ENCODE measurements at places on chromosomes 1 and 21.

GRCh38 chr1:27531959-27532685 lies 42.2 kb upstream of the WASF2 start:
- no peak for DNase-seq

- no peak for DNase-seq
These were observed 68.3 kb upstream of the SPAG17 start for GRCh38 chr1:118253053-118253915.

- DNase-seq: peak; percentile 18
These were observed 43.5 kb upstream of the DNAJC6 start for GRCh38 chr1:65265651-65266351.

DNA sequence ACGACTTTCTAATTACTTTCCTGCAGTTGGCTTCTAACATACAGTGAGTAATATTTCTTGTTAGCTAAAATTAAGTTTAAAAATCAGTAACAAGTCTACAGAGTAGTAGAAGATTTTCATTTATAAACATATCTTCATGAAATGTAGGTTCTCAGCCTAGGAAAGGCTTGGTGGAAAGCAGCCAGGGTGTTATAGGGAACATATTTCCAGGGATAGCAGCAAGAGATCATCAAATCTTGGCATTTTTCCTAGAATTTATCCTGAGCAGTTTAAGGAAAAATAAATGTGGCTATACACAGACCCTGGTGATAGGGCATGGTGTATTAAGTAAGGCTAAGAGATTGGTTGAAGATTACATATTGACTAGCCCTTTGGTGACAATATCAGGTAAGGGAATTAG lies 203.5 kb upstream of the NEGR1 start:
- DNase-seq: no peak

- DNase-seq: no peak
These were observed 1.8 kb downstream of the PEF1 start for GRCh38 chr1:31642897-31643296.

DNA sequence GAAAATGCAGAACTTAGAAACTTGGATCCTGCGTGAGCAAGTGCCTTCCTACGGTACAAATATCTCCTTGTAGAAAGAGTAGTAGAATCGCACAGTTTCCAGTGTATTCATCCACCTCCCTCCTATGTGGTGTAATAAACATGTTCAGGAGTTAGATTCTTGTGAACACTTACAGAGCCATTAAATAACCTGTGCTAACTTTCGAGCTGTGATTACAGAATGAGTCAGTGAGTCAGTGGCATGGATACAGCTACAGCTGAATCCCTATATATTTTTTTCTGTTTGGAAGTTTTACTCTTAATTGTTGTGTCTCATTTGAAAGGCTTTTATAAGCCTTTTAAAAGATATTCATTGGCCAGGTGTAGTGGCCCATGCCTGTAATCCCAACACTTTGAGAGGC lies 148.7 kb downstream of the EDEM3 start:
- DNase-seq: no peak

GRCh38 chr1:174258148-174258550 lies 98.8 kb downstream of the RABGAP1L start:
- DNase-seq: peak; percentile 54

DNA sequence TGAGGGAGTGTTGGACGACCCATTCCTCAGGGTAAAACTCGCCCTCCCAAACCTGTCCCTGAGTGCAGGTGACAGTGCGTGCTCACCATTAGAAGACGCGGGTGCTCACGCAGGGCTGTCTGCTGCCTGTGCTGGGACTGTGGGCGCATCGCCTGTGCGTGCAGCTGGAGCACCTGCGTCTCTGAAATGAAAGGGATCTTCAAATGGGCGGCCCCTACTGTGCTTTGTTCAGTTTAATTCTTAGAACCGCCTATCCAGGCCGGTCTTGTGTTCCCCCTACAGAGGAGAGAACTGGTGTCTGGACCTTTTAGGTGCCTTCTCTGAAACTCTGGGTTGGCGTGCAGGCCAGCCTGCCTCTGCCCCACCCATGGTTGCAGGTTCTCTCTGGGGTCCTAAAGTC lies 125.8 kb downstream of the PCBP3 start:
- DNase-seq: no peak

DNA sequence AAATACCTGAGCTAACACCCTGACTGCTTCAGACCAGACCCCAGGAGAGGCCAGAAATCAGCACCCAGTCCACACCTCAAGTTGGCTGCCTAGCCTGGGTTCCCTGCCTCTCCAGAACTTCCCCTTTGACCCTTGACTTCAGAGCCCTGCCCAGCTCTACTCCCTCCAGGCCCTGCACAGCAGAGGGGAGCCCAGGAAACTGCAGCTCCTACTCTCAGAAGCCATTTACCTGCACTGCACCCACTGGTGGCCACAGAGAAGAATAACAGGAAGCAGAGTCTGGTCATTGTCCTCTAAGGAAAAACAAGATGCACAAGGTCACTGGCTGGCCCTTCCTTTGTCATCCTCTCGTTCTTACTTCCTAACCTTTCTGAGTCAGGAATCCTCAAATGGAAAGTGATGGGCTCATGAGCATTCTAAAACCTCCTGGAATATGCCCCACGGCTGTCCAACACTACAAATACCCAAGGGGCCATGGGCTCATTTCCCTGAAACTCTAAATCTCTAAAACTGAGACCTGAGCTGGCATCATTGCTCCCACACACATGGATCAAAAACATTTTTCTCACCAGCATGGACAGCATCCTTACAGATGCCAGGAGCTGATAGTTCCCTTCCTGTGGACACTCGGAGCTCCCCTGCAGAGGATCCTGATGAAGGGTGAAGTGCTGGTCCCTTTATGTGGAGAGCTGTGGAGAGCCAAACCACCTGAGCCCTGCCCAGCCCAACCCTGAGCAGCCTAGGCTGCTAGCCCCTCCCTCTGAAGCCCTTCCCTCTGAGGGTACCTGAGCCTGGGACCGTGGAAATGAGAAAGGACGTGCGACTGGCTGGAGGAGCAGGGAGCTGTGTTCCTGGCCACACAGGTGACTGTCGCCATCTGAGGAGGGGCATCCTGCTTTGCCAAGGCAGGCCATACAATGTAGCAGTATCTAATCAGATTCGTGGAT lies at the start of gene ITLN2:
Gene ITLN2 (minus strand): TSS at position 652 of the 947 bp plus-strand sequence. CDS start 68 bp downstream, at position 584.
- peak; percentile 55 for DNase-seq

DNA sequence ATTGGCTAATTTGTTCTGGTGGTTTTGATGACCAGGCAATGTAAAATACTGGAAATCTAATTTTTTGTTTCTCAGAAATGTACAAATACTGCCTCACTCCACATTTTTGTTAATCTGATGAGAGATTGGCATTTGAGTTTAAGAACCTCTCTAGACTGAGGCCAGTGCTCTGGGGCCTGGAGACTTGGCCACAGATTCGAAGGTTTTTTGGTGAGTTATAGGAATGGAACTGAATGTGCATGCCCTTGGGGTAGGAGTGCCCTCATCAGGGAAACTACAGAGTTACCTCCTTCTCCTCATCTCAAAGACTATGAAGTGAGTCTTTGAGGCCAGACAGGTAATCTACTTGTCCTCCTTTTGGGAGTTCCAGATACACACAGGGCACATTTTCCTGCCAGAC lies 347.9 kb downstream of the LTN1 start:
- no peak for DNase-seq

GRCh38 chr1:231093156-231093922 lies 53.3 kb upstream of the FAM89A start:
- no peak for DNase-seq

GRCh38 chr21:34690041-34690792 lies 21.4 kb downstream of the CLIC6 start:
- no peak for DNase-seq

- no peak for DNase-seq
These were observed 16.1 kb upstream of the FMOD start for GRCh38 chr1:203367057-203367456.

DNA sequence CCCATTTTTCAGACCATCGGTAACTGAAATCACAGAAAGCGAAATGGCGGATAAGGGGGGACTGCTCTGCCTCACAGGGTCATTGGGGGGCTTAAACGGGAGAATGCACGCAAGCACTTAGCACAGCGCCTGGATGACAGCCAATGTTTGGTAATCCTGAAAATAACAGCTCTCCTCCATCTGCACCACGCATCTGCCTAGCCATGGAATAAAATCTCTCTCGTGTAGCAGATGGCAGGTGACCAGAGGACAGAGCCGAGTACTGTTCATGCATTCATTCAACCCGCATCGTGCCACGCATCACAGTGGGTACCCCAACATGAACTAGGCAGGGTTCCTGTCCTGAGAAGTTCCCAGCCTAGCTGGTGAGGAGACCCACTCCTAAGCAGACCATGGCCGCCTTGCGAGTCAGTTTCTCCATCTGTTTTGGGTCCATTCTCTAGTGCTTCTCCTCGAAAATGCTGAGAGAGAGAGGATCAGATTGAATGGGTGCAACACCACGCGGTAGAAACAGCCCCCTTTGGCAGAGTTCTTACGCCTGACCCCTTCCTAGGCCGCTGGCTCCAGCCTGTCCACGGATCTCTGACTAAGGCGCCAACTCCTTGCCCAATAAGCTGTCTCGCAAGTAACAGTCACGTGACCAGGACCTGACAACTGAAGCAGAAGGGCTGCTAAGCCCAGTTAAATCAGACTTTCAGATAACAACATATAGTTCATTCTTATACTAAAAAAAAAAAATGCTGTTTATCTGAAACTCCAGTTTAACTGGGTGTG lies 7.3 kb downstream of the SLC1A7 start:
- DNase-seq: no peak

GRCh38 chr1:203667616-203668015 lies 41.0 kb downstream of the ATP2B4 start:
- no peak for DNase-seq

DNA sequence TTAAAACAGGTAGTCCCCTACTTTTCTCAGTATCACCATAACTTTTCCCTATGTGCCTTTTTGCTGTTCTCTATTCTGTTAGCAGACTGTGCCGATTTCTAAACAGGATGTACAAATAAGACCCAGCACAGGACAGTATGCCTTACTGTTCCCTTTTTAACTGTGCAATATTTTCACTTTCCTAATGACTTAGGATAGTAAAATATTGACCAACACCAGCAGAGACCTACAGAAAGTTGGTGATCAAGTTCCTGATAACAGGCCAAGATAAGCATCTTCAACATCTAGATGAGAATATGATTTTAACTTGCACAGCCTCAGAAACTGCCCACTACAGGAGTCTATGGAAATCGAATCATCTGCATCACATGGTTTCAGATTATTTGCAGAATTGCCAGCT lies 42.0 kb downstream of the ADSS2 start:
- no peak for DNase-seq

- no peak for DNase-seq
These were observed 247.9 kb downstream of the ADGRL2 start for GRCh38 chr1:82048596-82048995.

All from activated CD4-positive, alpha-beta T cell treated with anti-CD3 and anti-CD28 coated beads, Interleukin-2, amount 50 U/mL, for 48 hours (primary cell).